ENCODE measurements at places on chromosomes 1 and 21. TPM values are rescaled to one million over a fixed set of nuclear protein-coding genes. Genes with fewer than 3 reads are reported as not detected.

LCE1A gene
- total RNA-seq: not detected

MGST3 gene
- 277 TPM for total RNA-seq

SPAG17 gene
- total RNA-seq: 0.60 TPM

F5 gene
- total RNA-seq: 1.4 TPM

CACNA1E gene
- 89.3 TPM for total RNA-seq

Data from dorsolateral prefrontal cortex (tissue), 122 donors.